LoVo (cell line): ENCODE measurements at places on chromosomes 3 and 15.

GRCh38 chr15:57923306-57923705 is 142.2 kb downstream of the ALDH1A2 start:
- DNase-seq = no peak

DNA sequence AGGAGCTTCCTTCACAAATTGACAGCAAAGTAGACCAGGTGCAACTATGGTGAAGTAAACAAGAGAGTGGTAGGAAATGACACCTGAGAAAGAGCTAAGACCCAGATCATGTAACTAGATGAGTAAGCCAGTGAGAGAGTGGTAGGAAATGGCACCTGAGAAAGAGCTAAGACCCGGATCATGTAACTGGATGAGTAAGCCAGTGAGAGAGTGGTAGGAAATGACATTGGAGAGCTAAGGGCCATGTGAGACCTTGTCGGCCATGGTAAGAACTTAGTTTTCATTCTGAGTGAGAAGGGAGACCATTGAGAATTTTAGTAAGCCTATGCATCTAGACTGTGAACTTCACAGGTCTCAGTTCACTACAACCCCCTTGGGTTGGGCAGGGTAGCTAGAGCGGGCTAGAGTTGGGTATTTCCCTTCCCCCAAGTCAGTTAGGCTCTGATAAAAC is 5.4 kb upstream of the SENP7 start:
- no peak for DNase-seq

DNA sequence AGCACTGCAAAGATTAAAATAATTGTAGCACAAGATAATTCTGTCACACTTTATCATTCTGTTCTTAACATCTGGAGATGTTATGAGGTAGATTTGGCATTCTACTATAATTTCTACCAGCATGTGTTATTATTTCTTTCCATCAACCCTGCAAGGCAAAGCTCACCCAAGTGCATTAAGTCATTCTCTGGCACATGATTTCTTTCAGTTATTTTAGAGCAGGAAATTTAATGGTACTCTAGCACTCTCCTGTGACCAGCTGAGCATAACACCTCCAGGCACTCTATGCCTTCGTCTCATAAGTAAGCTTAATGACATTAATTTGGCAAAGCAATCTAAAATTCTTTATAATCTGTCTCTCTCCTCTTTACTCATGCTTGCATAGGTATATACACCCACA is 300.2 kb upstream of the GPR149 start:
- DNase-seq = no peak

- peak; percentile 71 for DNase-seq
These were observed 25.0 kb downstream of the TGFBR2 start for GRCh38 chr3:30631243-30631904.

GRCh38 chr3:60080648-60081047 is 1030.8 kb upstream of the CFAP20DC start:
- no peak for DNase-seq

DNA sequence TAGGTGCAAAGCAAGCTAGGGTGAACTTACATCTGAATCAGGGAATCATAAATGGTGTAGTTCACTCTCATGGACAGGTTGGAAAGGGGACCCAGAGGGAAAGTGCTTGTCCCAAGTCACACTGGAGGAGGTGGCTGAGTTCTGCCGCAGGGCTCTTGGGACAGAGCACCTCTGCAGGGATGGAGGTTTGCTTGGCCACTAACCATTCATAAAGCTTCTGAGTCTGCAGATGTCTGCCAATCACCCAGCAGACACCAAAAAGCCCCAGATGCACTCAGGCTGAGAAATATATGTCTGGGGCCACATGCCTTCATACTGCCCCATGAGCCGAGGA is 17.9 kb upstream of the RTP2 start:
- no peak for DNase-seq

DNA sequence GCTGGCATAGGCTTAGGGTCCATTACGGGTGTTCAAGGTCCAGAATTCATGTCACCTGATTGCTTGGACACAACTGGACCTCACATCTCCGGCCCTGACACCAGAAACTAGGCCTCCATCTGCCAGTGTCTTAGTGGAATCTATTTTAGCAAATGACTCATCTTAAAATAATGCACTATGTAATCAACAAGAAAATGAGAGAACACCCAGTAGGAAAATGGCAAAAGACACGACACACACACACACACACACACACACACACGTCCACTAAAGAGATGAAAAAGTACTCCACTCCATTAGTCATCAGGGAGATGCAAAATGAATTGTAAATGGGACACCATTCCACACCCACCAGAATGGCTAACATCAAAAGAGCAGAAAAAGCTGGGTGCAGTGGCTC is 11.2 kb downstream of the APBA2 start:
- no peak for DNase-seq

DNA sequence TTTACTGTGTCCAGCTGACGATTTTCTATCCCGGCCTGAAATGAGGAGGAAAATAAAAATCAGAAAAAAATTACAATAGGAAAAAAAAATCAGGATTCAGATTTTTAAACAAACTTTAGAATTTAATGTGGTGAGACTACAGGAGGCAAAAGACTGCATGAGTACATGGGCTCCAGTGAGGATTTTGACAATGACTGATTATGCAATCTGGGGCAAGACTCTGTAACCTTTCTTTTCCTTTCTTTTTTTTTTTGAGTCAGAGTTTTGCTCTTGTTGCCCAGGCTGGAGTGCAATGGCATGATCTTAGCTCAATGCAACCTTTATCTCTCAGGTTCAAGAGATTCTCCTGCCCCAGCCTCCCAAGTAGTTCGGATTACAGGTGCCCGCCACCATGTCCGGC is 29.9 kb downstream of the SPG11 start:
- no peak for DNase-seq

GRCh38 chr3:22593638-22594037 is 609.5 kb upstream of the UBE2E2 start:
- no peak for DNase-seq

DNA sequence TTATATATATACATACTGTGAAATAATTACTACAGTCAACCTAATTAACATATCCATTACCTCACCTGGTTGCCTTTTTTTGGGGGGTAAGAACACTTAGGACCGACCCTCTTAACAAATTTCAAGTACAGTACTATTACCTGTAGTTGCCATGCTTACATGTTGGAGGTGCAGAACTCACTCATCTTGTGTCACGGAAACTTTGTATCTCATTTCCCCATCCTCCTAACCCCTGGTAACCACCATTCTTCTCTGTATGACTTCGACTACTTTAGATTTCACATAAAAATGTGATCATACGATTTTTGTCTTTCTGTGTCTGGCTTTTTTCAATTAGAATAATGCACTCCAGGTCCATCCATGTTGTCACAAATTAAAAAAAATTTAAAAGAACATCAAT is 55.5 kb upstream of the MELTF start:
- DNase-seq = no peak

DNA sequence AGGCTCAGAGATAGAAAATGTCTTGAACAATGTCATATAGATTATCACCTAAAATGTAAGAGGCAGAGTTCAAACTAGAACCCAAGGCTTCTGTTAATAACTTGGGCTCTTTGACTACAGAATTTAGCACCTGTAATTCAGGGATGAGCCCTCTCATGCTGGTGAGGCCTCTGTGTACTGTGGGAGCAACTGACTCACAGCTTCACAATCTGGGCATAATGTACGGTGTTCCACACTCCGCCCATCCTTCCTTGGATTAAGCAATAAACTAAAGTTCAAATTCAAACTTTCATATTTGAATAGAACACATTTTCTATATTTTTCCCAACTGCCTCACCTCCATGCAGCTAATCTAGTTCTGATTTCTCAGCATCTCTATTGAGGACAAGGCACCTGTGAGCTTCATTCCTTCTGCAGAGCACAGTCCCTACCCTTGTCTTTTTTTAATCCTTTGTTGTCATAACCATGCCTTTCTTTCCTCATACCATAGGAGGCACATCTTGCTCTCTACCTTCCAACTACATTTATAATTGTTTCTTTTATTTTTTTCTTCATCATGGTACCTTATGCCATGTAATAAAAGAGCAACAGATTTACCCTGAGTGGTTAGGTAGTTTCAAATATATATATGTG is 392.1 kb downstream of the NLGN1 start:
- no peak for DNase-seq

- no peak for DNase-seq
These were observed 208.4 kb upstream of the CD96 start for GRCh38 chr3:111333642-111334041.

GRCh38 chr3:176147251-176147650 is 1050.0 kb downstream of the TBL1XR1 start:
- no peak for DNase-seq

- DNase-seq = no peak
These were observed 674 bp upstream of the MECOM start for GRCh38 chr3:169663951-169664820.

DNA sequence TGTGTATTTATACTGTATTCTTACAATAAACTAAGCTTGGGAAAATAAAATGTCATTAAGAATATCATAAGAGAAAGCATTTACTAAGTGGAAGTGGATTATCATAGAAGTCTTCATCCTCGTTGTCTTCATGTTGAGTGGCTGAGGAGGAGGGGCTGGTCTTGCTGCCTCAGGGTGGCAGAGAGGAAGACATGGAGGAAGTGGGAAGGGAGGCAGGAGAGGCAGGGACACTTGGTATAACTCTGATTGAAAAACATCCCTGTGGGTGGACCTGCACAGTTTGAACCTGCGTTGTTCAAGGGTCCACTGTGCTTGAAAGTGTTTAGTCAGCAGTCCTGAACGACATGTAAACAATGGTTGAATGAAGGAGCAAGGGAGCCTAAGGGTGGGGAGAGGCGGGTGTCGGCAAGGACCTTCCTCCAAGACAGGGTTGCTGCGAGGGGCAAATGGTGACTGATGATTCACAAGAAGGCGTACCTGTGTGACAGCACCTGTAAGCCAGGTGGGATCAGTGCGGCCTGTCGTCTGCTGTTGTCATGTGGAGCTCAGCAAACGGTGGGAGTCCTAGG is 103.8 kb upstream of the KLF13 start:
- DNase-seq = no peak

- no peak for DNase-seq
These were observed 169.2 kb downstream of the NFKBIZ start for GRCh38 chr3:102018551-102018950.

GRCh38 chr15:28998511-28998910 is 112.7 kb downstream of the APBA2 start:
- DNase-seq = no peak

DNA sequence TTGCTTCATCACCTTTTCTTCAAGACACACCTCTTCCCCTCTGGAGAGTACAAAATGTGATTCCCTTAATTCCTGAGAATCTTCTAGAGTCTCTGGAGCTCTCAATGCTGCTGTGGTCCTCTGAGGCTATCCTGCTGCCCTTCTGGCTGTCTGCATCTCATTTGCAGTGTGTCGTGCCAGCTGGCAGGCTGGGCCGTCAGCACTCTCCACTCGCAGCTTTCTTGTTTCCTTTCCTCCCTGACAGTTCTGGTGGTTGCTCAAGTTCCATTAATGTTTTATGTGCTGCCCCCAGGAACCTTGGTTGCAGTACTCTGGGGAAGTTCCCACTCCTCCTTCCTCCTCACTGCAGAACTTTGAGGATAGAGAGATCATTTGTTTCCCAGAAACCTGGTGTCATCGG is 210.8 kb upstream of the ROPN1 start:
- DNase-seq = no peak

GRCh38 chr15:67840749-67841512 is 1.1 kb upstream of the RNU6-1 start:
- no peak for DNase-seq

DNA sequence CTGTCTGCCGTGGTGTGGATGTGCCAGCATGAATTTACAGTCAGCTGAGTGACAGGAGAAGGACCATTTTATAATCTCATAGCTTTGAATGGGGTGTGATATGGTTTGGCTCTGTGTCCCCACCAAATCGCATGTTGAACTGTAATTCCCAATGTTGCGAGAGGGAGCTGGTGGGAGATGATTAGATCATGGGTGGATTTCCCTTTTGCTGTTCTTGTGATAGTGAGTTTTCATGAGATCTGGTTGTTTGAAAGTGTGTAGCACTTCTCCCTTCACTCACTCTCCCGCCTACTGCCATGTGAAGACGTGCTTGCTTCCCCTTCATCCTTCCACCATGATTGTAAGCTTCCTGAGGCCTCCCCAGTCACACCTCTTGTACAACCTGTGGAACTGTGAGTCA is 111.9 kb upstream of the CHD2 start:
- DNase-seq = no peak

- DNase-seq = no peak
These were observed 42.9 kb downstream of the CFAP20DC start for GRCh38 chr3:59006634-59007517.

GRCh38 chr15:60373745-60374144 is 24.0 kb downstream of the ANXA2 start:
- no peak for DNase-seq

GRCh38 chr15:63857461-63857856 is 23.7 kb upstream of the HERC1 start:
- DNase-seq = no peak

DNA sequence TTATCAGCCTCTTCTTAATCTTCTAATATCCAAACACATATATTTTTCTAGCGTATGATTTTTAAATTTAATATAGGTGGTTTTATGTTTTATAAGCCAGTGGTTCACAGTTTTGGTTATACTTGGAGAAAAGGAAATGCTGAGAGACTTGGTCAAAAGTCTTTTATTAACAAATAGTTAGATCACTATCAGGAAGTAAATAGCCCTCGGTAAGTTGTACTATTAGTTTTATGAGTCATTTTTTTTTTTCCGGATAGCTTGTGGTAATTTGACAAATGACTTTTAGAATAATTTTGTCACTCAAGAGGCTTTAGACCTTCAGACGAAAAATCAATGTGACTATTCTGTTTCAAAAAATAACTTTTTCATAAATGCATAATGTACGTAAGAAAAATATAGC is 232.2 kb upstream of the ROBO1 start:
- no peak for DNase-seq

DNA sequence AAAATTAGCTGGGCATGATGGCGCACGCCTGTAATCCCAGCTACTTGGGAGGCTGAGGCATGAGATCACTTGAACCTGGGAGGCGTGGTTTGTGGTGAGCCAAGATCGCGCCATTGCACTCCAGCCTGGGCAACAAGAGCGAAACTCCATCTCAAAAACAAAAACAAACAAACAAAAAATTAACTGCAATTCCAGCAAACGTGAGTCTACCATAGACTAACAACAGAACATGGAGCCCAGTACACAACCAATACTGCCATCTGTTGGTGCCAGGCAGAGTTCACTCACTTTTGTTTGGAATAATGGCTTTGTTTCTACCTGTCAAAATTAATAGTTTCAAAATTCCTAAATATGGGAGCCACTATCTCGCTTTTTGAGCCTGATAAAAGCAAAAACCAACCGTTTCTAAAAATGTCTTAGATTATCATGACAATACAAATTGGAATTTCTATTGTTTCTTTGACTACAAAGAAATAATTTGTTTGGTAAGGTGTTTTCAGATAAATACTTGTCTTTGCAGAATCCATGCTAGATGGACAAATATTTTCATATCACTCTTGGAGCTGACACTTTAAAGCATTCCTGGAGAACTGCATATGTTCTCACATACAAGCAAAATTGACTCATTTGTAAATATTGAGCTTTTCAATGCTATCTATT is 45.0 kb downstream of the GPR176 start:
- DNase-seq = peak; percentile 38

- no peak for DNase-seq
These were observed 51.6 kb upstream of the HEG1 start for GRCh38 chr3:125107363-125107762.

GRCh38 chr15:62109437-62109836 is 42.7 kb downstream of the C2CD4A start:
- no peak for DNase-seq
